ENCODE measurements at places on chromosomes 5 and 9.

- DNase-seq = peak; percentile 74
These were observed at the start of gene ARHGEF37 for GRCh38 chr5:149581192-149581861. Gene ARHGEF37, plus strand, starts transcription at chr5:149581498. Its CDS starts 16,272 bp downstream, at chr5:149597770.

DNA sequence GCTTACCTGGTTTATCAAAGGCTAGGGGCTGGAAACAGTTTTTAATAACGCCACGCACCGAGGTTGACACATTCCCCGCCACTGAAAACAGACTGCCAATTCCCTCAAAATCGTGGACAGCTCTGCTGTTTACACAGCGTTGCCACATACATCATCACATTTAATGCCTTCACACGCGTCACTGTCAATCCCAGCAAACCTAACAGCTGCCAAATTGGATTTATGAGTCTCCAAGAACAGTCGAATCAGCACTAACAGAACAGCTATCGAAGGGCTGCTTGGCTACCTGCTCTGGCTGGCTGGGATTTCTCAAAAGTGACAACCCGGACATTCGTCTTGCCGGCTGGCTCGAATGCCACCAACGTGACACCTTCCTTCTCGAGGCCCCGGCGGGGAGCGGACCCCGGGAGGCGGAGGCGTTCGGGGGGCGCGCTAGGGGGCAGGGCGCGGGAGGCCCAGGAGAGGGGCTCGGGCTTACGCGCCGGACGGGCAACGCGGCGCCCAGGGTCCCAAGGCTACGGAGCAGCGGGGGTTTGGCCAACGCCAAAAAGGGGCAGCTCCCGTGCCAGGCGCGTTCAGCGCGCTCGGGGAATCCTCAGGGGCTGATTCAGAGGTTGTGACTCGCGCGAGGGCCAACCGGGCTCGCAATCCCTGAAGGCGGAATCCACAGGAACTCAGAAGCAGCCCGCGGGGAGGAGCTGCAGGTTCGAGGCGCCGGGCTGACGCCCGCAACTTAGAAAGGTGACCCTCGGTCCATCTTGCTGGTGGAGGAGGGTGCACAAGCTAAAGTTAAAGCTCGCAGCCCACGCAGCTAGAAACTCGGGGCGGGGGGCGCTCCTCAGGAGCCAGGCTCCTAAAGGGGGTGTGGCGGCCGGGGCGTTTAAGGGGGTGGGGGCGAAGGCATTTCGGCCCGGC is 1.2 kb downstream of the CDC14B start:
- DNase-seq = peak; percentile 93

GRCh38 chr5:170092455-170093101 is 13.1 kb upstream of the FOXI1 start:
- DNase-seq = no peak

- DNase-seq = peak; percentile 90
These were observed 34.4 kb upstream of the SLC25A51 start for GRCh38 chr9:37938121-37938891.

GRCh38 chr9:83007521-83008300 is 55.2 kb downstream of the RASEF start:
- DNase-seq = no peak

DNA sequence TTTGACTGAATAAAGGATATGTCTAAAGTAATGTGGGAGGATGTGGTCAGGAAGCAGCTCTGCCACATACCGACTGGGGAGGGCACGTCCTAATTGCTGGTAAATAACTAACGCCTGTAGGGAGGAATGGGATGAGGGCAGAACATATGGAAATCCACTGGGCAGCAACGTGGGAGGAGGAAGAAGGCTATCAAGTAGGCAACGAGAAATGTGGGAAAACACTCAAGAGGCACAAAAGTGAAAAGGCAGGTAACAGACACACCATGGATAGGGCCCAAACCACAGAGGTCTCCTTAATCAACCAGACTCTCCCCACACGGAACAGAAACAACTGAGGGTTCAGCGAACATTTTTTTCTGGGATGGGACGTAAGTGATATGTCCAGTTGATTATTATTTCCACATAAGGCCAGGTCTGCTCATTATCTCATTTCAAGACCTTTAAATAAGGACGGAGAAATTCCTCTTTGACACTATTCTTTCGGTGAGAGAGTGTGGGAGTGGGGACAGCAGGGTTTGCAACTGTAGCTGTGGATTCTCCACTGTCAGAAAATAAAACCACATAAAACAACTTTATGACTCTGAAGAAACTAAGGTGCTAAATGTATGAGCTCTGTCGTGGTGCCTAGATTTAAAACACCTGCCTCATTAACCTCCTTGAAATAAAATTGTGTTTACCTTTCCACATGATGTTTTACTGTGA is 17.0 kb downstream of the IARS1 start:
- no peak for DNase-seq

- no peak for DNase-seq
These were observed 9.7 kb upstream of the F2RL1 start for GRCh38 chr5:76809141-76809540.

GRCh38 chr9:27673641-27674040 is 100.4 kb upstream of the C9orf72 start:
- no peak for DNase-seq

GRCh38 chr9:137026828-137027227 is 1.2 kb downstream of the ABCA2 start:
- no peak for DNase-seq

DNA sequence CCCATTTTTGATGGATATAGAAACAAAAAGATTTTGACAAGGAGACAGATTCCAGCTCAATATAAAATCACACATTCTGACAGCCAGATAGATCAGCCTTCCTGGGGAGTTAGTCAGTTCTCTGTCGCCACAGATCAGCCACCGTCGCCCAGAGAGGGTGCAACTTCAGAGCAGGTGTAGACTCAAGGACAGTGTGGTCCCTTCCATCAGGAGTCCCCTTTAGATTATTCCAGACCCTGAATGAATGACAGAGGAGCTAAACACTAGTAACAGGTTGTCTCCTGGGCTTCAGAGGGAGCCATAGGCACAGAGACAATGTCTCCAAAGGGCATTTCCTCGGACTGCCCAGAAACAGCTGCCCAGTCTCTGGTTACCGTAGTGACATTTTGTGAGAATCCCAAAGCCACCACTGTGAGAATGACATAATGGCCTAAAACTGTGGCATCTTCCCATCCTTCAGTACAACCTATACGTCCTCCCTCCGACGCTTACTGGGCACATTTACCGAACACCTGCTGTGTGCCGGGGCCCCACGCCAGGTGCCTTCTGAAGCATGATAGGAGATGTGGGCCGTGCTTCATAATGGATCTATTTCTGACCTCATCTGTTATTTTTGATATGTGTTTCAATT is 47.4 kb upstream of the SLC2A8 start:
- DNase-seq = no peak

GRCh38 chr9:113164536-113165300 is 13.9 kb downstream of the SLC31A2 start:
- peak; percentile 76 for DNase-seq

DNA sequence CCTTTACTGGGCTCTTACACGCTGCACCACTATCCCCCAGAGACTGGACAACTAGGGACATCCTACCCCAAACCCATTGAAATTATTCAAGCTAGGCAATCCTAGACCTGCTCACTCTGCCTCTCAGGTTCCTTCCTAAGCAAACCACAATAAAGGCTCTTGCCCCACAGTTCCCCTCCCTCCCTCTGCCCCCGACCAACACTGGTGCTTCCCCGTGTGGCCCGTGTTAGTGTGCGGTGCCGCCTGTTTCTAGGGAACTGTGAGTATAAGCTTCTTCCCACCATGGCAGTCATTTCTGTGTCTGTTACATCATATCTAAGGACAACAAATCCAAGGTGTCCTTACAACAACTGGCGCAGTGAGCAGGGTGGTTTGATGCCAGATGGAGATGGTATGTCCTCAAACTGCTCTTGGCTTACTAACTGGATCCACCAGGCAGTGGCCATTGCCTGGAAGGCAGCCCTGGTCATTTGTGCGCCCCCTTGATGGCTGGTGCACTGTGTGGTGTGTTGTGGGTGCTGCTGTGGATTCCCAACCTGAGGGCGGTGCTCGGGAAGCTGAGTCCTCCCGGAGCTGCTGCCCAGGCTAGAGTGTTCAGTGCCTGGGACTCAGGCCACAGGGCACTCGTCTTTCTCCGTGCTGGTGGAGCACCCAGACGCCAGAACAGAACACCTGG is 8.4 kb upstream of the MXD3 start:
- no peak for DNase-seq

DNA sequence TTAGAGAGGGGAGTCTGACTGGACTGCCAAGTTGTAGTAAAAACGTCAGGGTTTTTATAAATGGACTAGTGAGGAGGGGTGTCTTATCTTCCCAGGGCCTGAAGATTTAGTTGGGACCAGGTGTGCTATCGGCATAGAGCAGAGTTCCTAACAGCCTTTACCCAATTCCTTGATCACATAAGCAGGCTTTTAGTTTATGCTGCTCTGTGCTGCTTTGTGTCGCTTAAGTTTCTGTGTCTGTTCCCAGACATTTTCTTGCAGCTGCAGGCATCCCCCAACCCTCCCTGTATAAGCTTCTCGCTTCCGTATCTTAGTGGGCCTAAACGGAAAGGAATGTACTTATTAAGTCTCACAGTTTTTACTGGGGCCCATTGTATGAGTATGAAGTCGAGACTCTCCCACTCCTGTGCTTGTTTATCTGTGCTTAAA is 2.6 kb upstream of the SMC5 start:
- DNase-seq = peak; percentile 79

DNA sequence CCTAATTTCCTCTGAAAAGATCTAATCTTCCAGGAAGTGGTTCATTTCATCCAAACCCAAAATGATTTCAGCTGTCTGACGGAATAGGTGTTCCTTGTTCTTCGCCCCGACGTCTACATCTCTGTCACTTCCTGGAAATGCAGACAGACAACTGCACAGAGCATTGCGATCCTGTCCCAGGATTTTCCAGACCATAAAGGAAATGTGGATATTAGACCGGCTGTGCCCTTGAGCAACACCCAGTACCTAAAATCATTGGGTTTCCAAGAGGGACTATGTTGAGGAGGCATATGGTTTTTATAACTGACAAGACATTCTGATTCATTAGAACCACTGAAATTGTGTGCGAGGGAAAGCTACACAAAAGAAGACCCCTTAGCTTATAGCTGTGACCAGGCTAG is 74.2 kb downstream of the MSX2 start:
- peak; percentile 46 for DNase-seq

GRCh38 chr5:175711472-175712312 is 53.8 kb downstream of the HRH2 start:
- no peak for DNase-seq

DNA sequence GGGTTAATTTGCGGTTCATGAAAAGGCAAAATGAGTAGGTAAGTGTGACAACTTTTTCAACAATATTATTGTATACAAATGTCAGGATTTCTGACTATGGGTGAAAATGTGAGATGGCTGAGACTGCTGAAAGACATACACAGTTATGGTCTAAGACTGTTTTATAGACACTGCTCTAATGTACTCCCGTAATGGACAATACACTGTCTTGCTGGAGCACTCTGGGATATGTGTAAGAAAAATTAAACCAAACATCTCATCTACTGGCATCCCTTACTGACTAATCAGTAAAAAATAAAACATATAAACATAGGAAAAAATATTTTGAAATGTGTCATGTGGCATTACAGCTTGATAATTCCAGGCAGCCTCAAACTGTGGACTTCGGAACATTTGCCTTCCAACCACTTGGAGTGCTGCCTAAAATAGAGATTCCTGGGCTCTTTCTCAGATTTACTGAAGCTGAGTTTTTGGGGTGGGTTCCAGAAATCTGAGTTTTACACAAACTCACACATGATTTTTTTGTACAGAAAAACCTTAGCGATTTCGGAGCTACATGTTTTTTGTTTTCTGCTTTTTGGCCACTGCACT is 233.9 kb upstream of the TBCA start:
- peak; percentile 94 for DNase-seq

GRCh38 chr9:109354190-109354589 is 33.3 kb upstream of the EPB41L4B start:
- no peak for DNase-seq

DNA sequence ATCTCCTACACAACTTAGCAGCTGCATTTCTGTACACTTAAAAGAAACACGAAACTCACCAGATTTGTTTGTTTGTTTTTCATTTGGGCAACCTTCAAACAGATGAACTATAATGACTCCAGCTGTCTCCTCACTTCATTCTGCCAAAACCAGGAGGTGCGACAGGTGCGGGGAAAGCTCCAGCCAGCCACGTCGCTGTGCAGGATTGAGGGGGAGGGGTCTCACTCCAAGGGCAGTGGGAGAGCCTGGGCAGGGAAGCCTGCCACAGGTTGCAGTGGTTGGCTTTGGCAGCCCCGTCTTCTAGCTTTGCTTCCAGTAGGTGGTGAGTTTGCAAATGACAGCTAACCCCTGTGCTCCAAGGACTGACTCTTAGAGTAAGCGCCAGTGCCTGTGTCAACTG is 215.8 kb downstream of the CEMIP2 start:
- no peak for DNase-seq

GRCh38 chr5:2582106-2582505 is 169.4 kb downstream of the IRX2 start:
- no peak for DNase-seq

DNA sequence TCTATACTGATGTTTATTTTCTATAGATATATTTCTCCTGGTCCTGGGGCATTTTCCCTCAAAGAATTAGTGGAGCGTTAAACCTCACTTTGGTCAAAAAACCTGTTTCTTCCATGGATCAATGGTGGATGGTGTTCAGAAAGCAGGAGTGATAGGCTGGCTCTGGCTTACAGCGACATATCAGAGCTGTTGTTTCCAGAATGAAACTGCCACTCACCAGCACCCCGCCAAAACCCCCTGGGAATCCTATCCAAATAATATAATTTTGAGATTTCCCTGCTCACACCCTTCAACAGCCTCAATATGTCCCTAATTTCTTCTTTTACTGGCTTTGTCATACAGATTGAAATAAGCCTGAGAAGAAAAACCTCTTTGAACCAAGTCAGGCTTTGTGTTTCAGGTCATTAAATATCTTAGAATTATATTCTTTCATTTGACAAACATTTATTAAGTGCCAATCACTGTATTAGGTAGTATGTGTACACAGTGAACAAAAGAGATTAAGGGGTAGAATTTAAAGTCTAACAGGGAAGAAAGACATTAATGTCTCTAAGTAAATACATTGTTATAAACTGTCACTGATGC is 144.5 kb upstream of the GPR151 start:
- no peak for DNase-seq

Measured in GM23248 (cell line).